DMS153 (cell line): ENCODE measurements at places on chromosomes 12 and 14.

DNA sequence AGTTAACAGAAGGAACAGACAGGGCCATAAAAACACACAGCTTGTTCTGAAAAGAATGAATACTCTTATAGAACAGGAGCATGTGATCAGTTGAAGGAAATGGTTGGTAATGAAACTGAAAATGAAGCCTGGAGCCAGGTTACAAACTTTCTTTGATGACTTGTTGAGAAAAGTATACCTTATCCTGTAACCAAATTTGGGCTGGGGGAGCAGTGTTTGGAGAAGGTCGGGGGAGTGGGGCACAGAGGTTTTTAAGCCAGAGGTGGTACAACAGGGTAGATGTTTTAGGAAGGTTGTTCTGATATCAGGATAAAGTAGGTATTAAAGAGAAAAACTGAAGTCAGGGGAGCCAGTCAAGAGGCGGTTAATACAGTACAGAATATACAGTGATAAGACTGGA lies 8.2 kb downstream of the GOLT1B start:
- DNase-seq: no peak

- DNase-seq: no peak
Observed at GRCh38 chr14:33643426-33644181, 307.3 kb downstream of the EGLN3 start.

- DNase-seq: no peak
Observed at GRCh38 chr14:24513009-24513408, 4.9 kb upstream of the CMA1 start.

DNA sequence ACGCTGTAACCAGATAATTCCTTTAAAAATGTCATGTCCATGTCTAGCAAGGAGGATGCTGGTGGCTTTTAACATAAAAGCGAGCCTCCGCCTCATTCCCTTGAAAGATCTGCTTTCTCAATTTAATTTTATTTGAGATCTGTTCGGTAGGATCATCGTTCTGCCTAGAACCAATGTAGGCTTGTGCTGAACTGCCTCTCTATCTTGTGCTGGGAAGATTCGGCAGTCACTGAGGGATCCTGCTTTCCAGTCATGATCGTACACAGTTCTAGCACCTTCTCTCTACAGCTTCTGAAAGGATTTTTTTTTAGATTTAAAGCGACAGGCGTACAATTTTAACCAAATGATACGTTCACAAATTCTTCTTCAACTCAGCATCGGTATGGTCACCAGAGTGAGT lies 54.3 kb downstream of the PEBP1 start:
- peak; percentile 39 for DNase-seq

DNA sequence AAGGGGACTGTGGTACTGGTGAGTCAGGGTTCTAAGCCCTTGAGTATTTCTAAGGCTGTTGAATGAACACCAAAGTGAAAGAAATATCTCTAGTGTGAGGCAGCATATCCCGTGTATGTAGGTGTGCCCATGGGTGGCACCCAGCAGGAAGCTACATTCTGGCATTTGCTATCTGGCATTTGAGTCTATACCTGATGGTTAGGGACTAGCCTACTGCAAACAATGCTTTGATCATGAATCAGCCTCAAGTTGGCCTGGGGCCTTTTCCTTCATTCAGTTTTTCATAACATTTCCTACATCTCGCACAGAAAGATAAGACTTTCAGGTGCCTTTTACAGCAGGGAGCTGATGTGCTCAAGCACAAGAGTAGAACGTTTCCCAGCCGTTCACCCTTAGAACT lies 85.7 kb upstream of the E2F7 start:
- DNase-seq: no peak

- DNase-seq: no peak
Observed at GRCh38 chr12:55955344-55955743, 10.5 kb downstream of the PMEL start.

DNA sequence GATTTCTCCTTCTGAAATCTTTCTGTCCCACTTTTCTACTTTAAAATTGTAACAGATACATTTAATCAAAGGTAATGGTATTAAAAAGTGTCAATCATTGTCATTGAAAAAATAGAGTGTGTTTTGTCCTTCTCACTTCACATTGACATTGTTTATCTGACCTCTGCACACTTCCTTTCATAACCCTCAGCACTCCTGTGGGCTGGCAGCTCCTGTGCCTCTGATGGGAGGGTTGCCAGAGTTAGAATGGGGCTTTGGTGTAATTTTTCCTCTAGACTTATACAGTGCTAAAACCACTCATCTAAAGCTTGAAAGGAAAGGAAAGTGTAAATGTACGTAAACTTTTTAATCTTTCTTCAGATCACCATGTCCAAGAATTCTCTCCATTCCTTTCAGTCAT lies 23.7 kb downstream of the KCNA1 start:
- no peak for DNase-seq

DNA sequence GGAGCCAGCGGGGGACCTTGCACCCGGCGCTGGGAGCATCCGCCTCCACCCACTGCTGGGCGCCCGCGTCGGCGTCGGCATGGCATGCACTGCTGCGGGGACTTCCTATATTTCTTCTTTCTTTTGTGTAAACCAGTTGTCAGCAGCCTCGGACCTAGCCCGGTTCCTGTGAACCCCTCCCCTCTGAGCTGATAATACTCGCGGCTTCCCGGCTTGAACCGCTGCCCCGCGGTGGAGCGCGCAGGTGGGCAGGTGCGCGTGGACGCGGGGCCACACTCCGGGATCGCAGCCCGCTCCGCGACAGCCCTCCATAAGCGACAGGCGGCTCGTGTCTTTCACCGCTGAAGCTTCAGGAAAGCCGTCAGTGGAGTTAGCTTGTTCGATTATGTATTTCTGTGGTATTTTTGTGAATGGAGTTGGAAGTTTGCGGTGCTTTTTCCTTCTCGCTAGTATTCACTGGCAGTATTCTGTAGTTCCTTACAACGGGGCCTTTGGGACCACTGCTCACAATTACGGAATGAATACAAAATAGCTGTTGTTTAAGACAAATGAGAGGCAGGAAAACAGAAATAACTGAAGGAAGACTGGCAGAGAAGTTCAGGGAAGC lies 870 bp downstream of the BMAL2 start:
- DNase-seq: no peak

- DNase-seq: no peak
Observed at GRCh38 chr14:95896498-95897135, 20.0 kb downstream of the TUNAR start.

DNA sequence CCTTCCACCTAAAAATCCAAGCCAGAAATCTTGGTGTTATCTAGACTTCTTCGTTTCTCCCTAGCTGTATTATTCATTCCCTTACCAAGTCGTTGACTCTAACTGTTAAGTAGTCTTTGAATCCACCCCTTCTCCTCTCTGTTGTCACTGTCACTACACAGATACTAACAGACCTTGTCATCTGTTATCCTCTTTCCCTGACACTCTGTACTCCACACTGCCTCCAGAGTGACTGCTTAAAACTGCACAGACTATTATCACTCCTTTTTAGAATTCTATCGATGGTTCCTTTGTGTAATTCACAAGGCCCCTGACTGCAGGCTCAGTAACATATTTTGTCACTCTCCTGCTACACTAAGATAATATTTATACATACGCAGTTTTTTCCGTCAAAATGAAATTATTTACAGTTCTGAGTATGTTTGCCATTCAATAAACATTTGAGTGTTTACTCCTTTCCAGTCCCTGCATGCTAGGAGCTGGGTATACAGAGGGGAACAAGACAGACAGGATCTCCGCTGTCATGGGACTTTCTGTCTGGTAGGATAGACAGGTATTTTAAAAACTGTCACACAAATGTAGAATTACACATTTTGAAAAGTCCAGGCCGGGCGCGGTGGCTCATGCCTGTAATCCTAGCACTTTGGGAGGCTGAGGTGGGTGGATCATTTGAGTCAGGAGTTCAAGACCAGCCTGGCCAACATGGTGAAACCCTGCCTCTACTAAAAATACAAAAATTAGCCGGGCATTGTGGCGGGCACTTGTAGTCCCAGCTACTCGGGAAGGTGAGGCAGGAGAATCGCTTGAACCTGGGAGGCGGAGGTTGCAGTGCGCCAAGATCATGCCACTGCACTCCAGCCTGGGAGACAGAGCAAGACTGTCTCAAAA lies 3.8 kb downstream of the MARS1 start:
- no peak for DNase-seq

GRCh38 chr14:66709291-66709690 lies 201.3 kb downstream of the GPHN start:
- no peak for DNase-seq

DNA sequence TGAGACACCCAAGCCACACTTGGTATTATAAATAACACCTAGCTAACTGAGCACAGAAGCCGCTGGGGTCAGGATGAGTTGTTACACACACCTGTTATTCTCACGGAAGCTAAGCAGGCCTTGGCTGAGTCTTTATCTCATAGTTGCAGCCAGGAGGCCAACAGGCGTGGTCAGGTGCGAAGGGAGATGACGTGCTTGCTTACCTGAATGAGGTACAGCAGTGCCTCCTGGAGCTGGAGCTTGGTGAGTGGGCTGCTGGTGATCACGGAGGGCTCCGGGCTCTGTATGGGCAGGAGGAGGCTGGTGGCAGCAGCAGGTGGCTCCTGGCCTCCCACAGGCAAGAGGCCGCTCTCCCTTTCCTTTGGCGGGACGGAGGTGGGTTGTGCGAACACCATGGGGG lies 30.4 kb upstream of the CACNA2D4 start:
- no peak for DNase-seq

- peak; percentile 95 for DNase-seq
Observed at GRCh38 chr14:62691647-62692489, 353.4 kb downstream of the KCNH5 start.

DNA sequence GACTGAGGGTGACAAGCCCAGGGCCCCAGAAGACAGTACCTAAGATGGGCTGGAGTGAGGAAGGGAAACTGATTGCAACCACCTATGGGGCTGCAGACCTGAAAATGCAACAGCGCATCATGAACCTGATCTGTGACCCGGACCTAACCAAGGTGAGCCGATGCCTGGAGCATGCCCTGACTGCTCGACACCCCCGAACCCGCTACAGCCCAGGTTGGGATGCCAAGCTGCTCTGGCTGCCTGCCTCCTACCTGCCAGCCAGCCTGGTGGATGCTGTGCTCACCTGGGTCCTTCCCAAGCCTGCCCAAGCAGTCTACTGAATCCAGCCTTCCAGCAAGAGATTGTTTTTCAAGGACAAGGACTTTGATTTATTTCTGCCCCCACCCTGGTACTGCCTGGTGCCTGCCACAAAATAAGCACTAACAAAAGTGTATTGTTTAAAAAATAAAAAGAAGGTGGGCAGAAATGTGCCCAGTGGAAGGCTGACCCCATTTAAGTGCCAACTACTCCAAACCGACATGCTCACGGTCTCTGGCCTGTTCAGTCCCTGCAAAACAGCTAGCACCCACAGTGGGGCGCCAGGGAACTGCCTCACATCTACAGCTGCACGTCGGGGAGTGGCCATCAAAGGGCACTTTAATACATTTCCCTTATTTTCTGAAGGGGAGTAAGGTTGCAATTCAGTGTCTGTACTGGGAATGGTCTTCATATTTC lies 4.2 kb downstream of the RDH5 start:
- DNase-seq: no peak

DNA sequence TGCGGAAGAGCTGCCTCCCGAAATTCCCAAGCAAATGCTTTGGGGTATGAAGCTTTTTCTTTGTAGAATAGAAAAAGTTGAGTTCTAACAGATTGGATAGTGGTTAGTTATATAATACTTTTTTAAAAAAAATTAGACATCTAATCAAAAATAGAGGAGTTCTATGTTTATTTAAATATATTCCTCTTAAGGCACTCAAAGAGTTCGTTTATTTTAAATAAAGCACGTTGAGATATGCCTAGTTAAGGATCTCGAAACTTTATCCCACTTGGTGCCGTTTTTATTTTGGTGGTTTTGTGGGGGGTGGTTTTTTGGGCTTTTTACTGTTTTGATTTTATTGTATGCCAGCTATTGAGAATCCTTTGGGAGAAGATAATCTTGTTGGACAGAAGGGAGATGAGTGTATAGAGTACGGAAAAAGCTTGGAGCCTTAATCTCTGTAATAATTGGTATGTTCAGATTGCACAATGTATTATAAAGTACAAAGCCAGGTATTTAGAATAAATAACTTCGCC lies 10.7 kb upstream of the SNAPC1 start:
- no peak for DNase-seq

- DNase-seq: no peak
Observed at GRCh38 chr14:80080601-80081000, 130.7 kb downstream of the DIO2 start.

- no peak for DNase-seq
Observed at GRCh38 chr14:59358784-59359183, 106.4 kb downstream of the GPR135 start.

DNA sequence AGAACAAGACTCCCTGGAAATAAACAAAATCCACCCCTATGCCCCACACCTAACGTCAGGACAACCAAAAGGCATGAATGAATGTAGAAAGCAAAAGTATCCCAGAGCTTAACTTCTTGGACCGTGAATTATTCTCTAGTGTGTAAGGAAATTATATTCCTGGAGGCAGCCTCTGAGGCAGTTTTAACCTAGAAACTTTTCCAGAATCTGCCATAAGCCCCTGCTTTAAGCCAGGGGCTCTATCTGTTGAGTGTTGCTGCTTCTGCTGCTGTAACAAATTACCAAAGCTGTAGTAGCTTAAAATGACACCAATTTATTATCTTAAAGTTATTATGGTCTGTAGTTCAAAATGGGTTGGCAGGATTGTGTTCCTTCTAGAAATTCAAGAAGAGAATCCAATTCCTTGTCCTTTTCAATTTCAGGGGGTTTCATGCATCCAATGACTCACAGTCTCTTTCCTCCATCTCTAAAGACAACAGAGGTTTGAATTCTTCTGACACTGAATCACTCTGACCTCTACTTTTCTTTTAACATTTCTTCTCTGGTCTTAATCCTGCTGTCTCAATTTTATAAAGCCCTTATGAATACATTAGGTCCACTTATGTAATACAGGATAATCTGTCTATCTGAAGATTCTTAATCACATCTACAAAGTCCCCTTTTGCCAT lies 242.7 kb downstream of the ATXN7L3B start:
- no peak for DNase-seq

GRCh38 chr12:124464830-124465229 lies 102.6 kb downstream of the NCOR2 start:
- DNase-seq: no peak

- DNase-seq: no peak
Observed at GRCh38 chr12:56581418-56582145, 48.5 kb downstream of the BAZ2A start.

GRCh38 chr12:52035190-52035589 lies 16.1 kb upstream of the NR4A1 start:
- DNase-seq: no peak

GRCh38 chr14:65959563-65960024 lies 526.6 kb upstream of the CCDC196 start:
- DNase-seq: no peak

DNA sequence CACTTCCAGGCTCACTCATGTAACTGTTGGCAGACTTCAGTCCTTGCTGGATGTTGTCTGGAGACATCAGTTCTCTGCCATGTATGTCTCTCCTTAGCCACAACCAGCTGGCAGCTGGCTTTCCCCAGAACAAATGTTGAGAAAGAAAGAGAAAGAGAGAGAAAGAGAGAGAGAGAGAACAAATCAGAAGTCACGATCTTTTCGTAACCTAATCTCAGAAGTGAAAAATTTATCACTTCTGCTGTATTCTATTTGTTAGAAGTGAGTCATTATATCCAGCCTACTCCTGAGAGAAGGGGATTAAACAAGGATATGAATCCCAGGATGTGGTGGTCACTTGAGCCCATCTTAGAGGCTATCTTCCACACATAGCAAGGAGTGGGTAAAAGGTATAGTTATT lies 101.2 kb downstream of the BTG1 start:
- no peak for DNase-seq

GRCh38 chr12:122097927-122098756 lies 19.6 kb downstream of the MLXIP start:
- DNase-seq: peak; percentile 83
